ENCODE measurements at places on chromosomes 2 and 18.
A peak's percentile ranks its signal among the peaks of the same experiment; 100 is the strongest.

DNA sequence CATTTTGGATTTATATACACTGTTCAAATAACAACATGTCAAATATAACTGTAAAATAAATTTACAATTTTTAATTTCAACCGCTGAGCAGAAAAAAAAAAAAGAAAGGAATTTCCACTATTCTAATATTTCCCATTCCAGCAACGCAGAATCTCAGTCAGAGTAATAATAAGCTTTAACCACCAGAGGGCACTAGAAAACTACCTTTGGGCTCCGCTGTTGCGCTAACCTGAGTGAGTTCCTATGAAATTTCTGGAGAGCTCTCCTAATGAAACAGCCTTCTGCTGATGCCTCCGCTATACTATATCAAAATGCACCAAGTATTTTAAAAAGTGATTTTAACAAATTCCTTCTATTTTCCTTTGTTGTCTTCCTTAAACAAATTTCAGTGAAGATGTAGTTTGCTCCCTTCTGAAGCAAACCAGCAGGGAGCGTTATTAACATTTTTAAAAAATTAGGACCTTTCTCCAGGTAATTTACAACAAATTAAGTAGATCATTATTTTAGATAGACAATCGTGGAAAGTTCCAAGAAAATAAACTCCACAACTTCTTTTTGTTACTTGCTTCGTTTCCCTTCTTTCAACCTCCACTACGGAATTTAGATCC is 23.0 kb downstream of the ERMN start:
- peak; percentile 33 for DNase-seq

GRCh38 chr2:26299471-26300101 is 46.4 kb upstream of the SELENOI start:
- no peak for DNase-seq

DNA sequence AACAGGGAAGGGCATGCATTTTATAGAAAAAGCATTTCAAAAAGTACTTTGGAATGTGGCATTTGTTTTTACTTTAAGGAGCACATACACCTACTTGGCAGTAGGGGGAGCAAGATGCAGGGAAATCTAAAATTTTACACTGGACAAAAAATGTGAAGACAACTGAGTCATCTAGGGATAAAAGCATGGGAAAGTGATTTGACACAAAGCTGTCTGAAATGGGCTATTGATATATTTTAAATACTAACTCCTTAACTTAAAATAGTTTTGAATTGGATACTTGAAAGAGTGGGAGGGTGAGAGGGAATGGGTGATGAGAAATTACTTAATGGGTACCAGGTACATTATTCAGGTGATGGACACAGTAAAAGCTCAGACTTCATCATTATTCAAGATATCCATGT is 15.8 kb downstream of the TMEM200C start:
- DNase-seq: peak; percentile 13

DNA sequence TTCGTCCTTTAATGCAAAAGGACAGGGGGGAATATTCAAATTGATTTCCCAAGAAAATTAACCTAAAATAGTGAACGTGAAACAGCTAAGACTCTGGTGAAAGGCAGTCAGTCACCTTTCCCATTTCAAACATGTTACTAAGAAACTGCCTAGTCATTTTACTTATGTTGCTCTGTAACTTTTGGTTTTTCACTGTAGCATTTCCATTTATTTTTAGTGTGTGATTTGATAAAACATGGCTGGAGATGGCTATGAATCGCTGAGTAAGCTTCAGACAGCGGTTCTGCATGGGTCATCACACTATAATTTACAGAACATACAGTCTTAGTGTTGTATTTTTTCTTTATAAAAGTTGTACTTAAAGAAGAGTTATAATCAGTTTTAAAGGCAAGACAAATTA is 16.0 kb upstream of the KIDINS220 start:
- no peak for DNase-seq

DNA sequence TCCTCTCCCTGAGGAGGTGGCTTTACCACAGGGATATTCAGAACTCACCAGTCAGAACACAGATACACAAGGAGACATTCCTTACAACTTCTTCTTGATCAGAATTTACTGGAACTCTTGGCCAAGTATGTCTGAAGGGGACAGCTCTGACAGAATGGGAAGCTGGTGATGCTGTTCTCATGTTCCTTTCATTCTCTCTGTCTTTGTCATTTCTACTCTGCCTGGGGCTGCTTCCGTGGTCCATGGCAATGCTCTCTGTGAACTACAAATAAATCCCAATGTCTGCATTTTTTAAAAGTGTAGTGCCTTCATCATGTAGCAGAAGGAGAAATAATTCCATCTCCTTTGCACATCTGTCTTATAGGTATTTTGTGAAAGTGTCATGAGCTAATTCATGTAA is 730.3 kb downstream of the CNTNAP5 start:
- DNase-seq: no peak

DNA sequence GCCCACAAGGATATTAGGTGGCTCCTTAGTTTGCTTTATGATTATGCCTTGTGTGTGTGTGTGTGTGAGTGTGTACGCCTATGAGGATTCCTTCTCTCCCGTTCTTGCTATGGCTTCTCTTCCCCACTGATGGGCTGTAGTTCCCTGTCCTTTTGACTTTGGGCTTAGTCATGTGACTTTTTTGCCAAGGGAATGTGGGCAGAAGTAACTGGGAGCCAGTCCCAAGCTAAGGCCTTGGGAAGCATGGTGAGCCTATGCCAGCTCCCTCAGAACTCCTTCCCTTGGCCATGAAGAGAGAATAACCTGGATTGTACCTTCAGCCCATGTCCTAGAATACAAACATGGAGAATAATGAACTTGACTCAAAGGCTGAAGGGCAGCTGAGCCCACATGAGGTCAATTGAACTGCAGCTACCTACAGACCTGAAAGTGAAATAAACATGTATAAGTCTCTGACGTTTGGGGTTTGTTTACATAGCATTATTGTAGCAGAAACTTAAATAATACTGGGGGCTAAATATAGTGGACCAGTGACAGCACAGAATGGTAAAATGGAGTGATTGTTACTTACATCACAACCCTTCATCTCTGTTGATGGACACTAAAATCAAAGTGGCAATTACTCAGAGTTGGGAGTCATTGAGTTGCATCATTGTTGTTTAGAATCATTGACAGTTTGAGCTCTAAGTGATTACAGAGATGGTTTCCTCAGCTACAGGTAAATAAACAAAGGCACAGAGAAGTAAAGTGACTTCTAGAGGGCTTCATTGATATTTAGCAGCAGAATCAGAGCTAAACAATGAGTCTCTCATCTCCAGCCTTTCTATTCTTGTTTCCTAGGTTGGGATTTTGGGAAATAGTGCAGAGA is 15.3 kb upstream of the IL36G start:
- DNase-seq: no peak

GRCh38 chr2:236156095-236156859 is 11.9 kb downstream of the GBX2 start:
- no peak for DNase-seq

- no peak for DNase-seq
These were observed 89.8 kb downstream of the CABYR start for GRCh38 chr18:24228667-24229041.

- DNase-seq: no peak
These were observed 366.9 kb downstream of the EPHA4 start for GRCh38 chr2:221205103-221205673.

GRCh38 chr2:186068139-186068801 is 329.7 kb downstream of the FSIP2 start:
- peak; percentile 31 for DNase-seq

- DNase-seq: no peak
These were observed 68.6 kb upstream of the DNMT3A start for GRCh38 chr2:25410370-25410769.

- DNase-seq: no peak
These were observed 77.0 kb upstream of the GALNT3 start for GRCh38 chr2:165871025-165871424.

DNA sequence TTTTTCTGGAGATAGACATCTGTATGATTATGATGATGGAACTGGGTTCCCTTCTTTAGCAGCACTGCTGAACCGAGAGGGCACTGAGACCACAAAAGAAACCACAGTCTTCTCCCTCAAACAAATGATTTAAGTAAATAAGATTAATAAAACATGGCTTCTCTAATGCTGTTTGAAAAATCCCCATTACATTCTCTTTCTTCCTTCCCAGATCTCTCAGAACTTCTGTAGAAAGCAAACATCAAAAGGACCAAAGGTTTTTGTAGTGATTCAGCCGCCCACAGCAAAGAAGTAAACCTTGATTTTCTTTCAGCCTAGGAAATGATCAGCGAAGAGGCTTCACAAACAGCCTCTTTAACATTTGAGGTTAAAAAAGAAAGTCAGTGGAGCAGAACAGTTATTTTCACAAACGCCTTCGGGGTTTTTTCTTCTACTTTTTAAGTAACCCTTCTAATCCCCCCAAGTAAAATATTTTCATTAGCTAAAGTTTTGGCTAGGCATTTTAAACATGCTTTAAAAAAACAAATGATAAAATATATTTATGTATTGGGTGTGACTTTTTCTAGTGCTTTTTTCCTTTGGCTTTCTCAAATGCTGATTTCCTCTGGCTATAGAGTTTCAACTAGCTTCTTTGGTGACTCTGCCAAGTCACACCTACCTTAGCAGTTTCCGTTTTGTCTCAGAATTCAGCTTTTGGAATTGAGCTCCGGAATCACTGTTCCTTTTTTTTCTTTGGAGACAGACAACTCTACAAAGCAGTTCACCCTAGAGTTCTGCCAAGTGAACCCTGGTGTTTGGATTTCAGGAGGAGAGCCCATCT is 89.6 kb downstream of the UPP2 start:
- DNase-seq: peak; percentile 82

DNA sequence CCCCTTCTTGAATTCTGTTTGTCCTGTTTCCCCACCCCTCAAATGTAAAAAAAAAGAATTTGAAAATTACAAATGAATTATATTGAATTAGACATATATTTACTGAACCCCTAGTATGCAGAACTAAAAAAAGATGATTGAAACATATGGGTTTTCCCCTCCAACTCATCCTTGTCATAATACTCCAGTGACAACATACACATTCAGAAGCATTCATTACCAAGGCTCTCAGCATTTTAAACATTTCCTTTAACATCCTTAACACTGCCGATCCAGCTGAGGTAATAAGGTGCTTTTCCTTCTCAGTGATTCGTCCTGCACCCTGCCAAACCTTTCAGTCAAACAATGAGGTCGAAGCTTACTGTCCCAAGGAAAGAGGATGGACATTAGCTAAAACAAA is 53.1 kb upstream of the DTNB start:
- no peak for DNase-seq

GRCh38 chr2:20595439-20596192 is 55.3 kb downstream of the HS1BP3 start:
- peak; percentile 92 for DNase-seq

GRCh38 chr2:44100351-44100750 is 68.3 kb upstream of the PPM1B start:
- DNase-seq: peak; percentile 91
